ENCODE measurements at places on chromosomes 3 and 15.

GRCh38 chr15:75759416-75760130 lies 46.9 kb upstream of the CSPG4 start:
- DNase-seq, result no peak

DNA sequence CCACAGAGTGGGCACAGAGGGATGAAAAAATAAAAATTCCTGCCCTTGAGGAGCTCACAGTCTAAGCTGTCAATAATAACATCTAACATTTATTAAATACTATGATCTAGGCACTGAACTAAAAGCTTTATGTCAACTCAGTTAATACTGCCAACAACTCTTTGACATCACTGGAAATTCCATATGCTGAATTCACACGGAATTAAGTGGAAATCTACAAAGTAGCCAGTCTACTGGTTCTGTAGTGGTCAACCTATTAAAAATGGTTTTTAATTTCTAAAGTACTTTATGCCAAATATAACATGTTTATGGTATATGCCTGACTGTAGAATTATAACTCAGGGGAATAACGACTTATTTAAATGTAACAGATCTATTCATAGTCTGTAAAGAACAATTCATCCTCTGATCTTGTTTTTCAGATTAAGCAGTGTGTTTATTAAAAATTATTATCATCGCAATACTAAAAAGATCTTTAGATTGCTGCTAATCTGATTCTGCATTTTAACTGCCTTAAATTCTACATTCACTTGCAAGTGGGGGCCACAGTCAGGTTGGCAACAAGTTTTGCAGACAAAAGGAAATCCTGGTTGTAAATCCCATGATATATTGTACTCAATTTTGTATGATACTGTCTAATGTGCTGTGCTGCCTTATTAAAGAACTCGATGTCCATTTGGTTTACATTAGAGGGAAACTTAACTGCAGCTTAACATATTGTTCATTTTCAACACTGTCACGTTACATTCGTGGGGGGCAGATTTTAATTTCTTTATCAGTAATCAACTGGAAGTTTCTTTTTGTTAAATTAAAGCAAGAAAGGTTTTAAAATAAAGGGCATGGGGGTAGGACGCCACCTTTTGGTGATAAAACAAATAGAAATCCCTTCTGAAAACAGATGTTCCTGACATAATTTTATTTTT lies 2.6 kb upstream of the FOXP1 start:
- DNase-seq, result peak; percentile 12

GRCh38 chr15:89790661-89791060 lies 14.5 kb downstream of the MESP2 start:
- no peak for DNase-seq

GRCh38 chr3:99503350-99503749 lies 135.0 kb upstream of the COL8A1 start:
- DNase-seq, result no peak

GRCh38 chr3:146969356-146969755 lies 364.2 kb upstream of the PLSCR5 start:
- no peak for DNase-seq

DNA sequence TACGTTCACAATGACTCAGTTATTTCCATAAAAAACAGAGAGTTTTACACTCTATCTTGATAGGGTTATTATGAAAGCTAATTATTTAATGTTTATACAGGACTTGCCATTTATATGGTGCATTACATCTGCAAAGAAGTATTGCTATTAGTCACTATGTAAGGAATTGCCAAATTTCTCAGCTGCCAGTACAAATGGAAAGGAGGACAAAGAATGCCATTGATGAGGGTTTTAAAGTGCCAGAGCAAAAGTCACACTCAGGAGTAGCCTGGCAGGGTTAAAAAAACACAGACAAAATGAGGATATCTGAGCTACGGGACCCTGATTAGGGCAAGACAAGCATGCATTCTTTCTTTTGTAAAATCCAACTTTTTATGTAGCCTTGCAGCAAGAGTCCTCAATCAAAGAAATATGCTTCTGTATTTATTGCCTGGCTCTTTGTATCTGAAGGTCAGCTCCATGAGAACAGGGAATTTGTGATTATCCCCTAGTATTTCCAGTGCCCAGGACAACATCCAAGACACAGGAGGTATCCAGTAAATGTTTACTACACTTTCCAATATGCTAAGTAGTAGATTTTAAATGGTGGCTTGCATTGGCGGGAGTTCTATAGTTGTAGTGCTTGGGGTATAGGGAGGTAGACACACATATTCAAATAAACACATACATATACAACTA lies 1013.6 kb downstream of the ROBO1 start:
- no peak for DNase-seq

DNA sequence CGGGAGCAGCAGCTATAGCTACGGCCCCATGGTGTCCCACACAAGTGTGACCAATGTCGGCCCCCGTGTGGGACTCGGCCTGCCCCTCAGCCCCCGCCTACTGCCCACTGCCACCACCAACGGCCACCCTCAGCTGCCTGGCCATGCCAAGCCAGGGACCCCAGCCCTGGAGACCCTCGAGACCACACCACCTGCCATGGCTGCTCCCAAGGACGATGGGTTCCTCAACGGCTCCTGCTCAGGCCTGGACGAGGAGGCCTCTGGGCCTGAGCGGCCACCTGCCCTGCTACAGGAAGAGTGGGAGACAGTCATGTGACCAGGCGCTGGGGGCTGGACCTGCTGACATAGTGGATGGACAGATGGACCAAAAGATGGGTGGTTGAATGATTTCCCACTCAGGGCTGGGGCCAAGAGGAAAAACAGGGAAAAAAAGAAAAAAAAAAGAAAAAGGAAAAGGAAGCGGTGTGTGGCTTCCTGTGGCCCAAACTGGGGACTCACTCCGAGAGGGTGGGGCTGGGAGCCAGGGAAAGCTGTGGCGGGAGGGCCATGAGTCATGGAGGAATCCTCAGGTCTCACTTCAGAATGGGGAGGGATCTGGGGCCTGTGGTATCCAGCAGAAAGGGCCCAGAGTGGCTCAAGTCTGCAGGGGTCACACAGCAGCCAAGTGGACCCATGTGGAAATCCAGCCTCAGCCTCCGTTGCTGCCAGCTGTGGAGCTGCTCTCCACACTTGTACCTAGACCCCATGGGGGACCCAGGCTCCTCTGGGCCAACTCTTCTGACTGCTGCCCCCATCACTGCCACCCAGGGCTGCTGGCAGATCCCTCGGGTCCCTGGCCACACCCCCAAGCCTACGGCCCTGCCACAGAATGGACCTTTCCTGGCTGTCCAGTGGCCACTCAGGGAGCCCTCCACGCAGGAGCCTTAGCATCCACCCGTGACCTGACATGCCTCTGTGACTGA lies 26.1 kb downstream of the PTH1R start:
- no peak for DNase-seq

- DNase-seq, result no peak
These were observed 26.7 kb upstream of the FBN1 start for GRCh38 chr15:48672206-48672605.

- DNase-seq, result peak; percentile 68
These were observed 73.7 kb upstream of the WDR72 start for GRCh38 chr15:53833134-53833624.

DNA sequence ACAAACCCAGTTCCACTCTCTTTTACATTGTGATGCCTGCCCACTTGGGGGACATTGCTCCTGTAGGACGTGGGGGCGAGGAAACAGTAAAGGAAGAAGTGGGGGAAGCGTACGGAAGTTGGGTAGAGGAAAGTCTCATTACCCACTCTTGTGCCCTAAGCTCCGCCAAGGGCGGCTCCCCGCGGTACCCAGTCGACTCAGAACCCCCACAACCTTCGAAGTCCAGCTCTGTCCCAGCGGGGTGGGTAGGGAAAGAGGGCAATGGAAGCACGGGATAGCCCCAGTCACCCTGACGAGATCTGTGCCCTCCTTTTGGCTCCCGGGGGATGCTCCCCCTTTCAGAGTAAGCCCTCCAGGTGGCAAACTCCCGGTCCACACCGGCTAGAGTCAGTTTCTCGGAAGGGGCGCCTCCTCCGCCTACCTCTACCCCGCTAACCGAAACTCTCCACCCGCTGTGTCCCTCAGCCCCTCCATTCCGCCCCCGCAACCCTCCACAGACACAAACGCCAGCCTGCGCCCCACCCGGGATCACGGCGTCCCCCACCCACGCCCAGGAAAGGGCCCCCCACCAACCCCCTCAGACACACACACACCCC lies 527 bp downstream of the CSNK1G1 start:
- peak; percentile 7 for DNase-seq

GRCh38 chr15:67399925-67400324 lies 121.0 kb upstream of the C15orf61 start:
- DNase-seq, result no peak

DNA sequence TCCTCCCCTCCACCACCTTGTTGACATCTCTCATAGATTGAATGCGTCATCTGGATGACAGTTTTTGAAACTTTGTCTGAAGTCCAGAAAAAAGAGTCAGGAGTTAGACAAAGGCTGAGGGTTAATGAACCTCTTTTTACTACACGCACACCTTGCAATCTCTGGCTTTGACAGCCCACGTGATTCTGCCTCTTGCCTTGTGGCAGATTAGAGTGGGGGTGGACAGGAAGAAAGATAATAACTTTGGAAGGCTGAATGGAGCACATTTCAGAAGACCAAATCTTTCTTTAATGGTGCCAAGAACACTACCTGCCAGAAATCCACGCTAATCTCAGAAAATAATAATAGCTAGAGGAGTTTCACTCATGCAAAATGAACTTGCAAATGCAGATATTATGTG lies 327.9 kb upstream of the TRIM42 start:
- DNase-seq, result no peak

DNA sequence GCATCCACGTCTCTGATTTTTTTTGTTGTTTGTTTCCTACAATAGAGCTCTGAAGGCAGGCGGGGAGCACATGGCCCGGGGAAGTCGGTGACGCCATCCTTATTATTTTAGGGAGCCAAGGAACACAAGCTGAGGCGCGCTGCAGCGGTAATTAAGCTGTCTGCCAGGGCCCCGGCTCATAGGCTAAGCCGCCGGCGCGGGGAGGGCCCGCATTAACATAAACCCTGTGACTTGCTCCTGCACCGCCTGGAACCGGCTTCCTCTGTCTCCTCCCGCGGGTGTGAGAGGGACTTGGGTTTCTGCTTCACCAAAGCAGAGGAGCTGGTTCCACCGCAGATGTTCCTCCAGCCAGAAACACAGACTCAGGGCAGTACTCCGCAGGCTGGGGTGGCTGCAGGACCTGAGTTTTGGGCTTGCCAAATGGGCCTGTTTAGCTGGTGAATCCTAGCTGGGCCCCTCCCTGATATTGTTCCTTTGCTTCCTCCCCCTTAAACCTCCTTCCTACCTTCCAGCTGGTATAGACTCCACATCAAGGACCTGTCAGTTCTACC lies 25.3 kb downstream of the ANP32A start:
- DNase-seq, result no peak

DNA sequence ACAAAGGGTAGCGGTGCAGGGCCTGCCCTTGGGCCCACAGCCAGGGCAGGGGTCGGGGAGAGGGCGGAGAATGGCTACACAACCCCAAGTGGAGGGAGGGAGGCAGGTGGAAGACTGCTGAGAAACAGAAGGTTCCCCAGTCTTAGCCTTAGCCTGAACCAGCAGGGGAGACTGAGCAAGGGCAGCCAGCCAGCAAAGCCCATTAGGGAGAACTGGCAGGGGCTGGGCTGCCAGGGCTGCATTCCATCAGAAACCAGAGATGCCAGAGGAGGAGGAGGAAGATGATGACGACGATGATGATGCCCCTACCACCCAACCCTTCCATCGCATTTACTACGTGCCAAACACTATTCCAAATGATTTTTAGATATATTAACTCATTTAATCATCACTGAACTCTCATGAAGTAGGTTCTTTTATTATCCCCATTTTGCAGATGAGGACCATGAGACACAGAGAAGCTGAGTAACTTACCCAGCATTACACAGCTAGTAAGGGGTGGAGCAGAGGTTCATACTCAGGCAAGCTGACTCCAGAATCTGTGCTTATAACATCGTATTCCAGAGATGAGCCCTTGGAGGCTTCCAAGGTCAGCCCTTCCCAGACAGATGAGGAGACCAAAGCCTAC lies 8.7 kb downstream of the SEMA7A start:
- DNase-seq, result no peak

DNA sequence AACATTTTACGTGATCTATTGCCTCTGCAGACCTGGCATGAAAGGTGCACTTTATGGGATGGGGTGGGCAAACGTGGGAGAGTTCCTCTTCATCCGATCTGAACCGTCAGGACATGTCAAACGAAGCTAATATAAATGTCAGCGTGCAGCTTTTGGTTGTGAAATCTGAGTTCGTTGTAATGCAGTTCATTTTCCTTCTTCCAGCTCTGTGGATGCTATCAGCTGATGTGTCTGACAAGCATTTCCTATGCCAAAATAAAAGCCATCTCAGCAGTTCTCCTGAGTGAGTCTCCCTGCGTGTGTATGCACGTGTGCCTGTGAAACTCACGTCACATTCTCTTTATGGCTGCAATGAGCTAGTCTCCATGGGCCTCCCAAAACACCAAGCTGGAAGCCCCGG lies 512.3 kb downstream of the MCTP2 start:
- DNase-seq, result no peak

- DNase-seq, result no peak
These were observed 35.8 kb downstream of the ABHD5 start for GRCh38 chr3:43726521-43726920.

DNA sequence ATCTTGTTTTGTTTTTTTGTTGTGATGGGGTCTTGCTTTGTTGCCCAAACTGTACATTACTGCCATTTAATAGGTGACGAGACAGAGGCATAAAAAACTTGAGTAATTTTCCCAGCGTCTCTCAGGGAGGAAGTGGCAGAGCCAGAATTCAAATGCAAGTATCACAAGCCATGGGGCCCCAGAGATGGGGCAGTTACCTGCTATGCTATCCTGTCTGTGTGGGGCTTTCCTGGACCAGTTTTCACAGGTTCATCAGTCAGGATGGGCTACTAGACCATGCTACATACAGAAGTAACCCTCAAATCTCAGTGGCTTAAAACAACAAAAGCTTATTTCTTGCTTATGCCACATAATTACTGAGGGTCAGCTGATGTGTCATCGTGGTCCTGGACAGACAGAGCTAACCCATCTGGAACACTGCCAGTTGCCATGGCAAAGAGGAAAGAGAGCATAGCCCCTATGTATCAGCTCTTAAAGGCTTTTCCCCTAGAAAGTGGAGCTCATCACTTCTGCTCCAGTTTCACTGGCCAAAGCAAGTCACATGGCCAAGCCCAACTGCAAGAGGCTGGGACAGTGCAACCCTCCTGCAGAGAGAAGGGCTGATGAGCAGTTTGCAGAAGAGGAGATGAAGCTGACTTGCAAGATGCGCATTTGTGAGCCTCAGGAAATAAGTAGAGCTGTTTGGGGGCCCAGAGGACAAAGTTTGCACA lies 31.7 kb upstream of the SYNM start:
- no peak for DNase-seq

DNA sequence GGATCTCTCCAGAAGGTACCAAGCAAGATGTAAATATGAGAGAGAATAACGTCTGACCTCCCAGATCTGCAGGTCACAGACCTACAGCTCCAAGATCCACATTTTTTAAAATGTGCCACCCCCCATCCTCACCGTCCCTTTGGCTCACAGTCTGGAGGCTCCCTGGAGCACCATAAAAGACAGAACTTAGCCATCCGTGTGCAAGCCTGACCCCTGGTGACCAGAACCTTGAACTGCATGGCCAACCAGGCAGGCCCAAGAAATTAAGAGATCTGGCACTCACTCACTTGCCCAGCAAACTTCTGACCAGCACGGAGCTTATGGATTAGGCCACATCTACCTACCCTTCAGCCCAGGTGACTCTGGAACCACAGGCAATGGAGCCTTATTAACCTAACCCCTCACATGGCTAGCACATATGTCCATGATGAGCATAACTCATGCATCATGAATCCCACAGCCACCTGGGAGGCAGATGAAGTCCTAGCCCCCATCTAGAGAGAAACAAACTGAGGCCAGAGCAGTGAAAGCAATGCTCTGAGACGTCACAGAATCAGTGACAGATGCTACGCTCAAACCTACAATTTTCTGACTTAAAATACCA lies 275.3 kb downstream of the UACA start:
- peak; percentile 30 for DNase-seq

- DNase-seq, result peak; percentile 91
These were observed 417.3 kb downstream of the GABRB3 start for GRCh38 chr15:26355472-26356074.
